ENCODE measurements at places on chromosomes 1 and 21.
A peak's percentile ranks its signal among the peaks of the same experiment; 100 is the strongest.

GRCh38 chr1:244962130-244962529 lies 97.8 kb upstream of the HNRNPU start:
- DNase-seq: peak; percentile 25

GRCh38 chr1:104408268-104408667 lies 658.6 kb downstream of the AMY1C start:
- no peak for DNase-seq

DNA sequence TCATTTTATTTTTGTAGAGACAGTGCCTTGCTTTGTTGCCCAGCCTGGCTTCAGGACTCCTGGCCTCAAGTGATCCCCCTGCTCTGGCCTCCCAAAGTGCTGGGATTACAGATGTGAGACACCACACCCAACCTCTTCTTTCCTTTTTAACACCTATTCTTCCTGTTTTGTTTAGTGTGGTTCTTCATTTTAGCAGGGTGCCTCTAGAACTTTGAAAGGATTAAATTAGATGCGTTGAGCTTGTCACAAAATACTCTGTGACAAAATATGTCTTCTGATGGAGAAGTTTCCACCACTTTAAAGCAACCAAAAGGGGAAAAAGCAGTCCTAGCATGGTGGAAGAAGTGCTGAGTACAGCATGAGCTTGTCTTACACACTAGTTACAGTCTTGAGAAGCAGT lies 42.0 kb downstream of the CDC14A start:
- DNase-seq: no peak

DNA sequence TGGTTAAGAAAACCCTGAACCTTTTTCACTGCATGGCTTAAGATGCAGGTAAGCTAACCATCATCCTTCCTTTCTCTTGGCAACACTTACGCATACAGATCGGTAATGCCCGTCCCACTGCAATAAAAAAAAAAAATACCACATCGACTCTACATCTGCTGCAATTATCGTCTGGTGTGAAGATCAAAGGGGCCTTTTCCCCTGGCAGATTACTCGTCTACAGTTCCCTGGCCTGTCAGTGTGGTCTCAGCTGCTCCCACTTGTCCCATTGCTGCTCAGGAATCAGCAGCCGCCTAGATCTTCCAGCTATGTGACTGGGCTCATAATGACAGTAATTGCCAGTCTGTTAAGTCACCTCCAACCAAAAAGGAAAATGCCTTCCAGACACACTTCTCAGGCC lies 133.1 kb downstream of the SETD4 start:
- peak; percentile 96 for DNase-seq

GRCh38 chr1:211813590-211813989 lies 17.0 kb downstream of the LPGAT1 start:
- DNase-seq: no peak
